ENCODE measurements at places on chromosomes 3 and 15.

DNA sequence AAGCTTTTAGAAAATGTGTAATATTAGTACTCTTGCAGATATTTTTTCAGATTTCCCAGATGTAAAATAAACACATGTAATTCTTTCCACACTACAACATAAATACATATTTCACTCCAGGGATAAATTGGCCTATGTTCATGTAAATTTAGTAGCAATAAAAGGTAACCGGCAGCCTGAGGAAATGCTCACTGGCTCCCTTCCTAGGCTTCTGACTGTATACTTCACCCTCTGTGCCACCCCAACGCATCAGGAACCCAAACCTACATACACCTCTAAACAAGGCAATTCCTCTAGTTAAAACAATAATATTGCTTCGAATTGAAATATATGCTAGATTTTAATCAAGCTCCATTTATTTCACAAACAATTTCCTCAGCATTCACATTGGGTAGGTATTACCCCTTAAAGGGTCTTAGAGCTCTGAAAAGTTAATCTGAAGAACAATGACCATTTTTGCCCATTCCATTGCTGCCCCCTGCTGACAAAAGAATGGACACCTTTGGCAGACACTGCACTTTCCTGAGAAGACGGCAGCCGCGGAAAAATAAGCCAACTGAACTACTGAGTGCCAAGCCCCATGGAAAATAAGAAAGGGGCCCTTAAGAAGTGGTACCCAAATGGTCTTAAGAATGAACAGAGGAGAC, 212.5 kb downstream of the OSBPL10 start:
- peak; percentile 66 for DNase-seq

GRCh38 chr3:111859061-111859973, at the start of gene PHLDB2:
TSS of gene PHLDB2 (plus strand) at chr3:111859265. CDS start at chr3:111884078, 24,813 bp downstream.
- peak; percentile 96 for DNase-seq

DNA sequence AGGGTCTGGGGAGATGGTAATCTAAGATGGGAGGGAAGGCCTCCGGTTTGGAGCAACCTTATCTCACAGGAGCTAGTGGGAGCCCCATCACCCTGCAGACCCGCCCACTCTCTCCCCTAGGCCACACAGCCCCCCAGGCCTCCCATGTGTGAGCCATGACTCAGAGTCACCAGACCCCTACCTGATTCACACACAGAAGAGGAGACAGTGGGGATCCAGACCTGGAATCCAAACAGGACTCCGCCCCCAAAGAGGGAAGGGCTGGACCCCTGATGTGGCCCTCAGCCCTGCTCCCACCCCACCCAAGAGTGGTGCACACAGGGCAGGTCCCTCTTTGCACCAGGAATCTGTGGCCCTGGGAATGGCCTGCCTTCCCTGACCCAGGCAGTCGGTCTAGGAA, 97.4 kb downstream of the ADCY5 start:
- no peak for DNase-seq

DNA sequence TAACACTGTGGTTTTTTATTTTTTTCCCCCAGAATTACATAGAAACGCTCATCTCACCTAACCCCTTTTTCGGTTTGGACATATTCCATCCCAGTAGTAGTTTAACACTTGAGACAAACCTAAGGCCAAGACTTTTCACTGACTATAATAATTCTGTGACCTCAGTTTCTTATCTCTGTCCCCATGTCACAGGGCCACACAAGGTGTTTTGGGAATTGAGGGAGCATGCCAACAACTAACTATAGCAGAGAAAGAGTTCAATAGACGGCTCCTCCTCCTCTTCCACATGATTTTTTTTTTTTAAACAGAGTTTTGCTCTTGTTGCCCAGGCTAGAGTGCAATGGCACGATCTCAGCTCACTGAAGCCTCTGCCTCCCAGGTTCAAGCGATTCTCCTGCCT, 27.4 kb upstream of the GHSR start:
- DNase-seq = no peak

GRCh38 chr15:68875377-68876116, 54.8 kb upstream of the SPESP1 start:
- DNase-seq = peak; percentile 87

- peak; percentile 46 for DNase-seq
Observed at GRCh38 chr3:155443815-155444214, 150.3 kb upstream of the STRIT1 start.

GRCh38 chr15:24772686-24773373, 97.3 kb downstream of the NPAP1 start:
- DNase-seq = peak; percentile 83

- DNase-seq = no peak
Observed at GRCh38 chr3:159326998-159327397, 525.1 kb downstream of the MFSD1 start.

DNA sequence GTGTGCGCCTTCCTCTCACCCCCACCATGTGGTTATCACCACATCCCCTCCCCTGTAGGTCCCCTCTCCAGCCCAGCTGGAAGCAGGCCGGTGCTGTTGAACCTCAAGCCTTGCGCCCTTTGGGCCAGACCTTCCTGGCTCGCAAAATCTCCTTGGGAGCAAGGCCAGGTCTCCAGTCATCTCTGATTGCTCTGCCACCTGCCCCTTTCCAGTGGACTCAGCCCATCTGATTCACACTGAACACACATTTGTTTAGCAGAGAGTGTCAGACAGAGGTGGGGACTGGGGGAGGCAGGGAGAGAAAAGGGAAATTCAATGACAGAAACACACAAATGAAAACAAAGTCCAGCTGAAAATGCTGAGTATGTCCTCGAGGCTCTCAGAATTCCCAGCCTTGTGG, 119.4 kb downstream of the TPRA1 start:
- peak; percentile 30 for DNase-seq

DNA sequence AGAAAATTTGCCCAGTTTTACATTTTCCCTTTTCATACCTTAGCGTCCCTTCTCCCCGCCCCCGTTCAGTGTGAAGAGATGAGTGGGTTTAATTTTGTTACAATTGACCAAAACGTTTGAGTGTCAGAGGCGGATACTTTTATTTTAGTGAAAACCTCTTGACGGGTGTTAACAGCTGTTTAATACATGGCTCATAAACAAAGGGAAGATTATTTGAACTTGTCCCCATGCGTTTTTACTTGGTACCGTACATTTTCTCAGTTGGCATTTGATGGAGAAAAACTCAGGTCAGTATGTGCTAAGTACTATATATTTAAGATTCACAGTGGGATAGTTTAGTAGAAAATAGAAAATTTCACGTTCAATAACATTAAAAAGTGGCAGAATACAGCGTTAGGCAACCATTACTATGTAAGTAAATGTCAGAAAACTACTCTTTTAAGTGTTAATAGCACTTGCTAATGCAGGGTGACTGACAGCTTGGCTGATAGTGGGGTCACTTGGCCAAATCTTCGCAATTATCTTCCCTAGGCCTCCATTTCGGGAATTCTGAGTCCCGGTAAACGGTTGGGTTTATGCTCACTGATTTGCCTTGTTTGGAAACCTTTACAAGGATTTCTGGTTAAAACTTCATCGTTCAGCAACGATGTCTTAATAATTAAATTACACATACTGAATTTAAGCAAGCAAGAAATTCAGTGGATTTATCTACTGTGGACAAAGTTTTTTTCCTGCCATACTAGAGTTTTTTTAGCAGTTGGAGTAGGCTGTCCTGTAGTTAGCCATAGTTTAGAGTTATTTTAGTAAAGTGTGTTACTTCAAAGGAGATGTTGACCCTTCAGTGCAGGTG, 4.8 kb downstream of the CHD2 start:
- no peak for DNase-seq

DNA sequence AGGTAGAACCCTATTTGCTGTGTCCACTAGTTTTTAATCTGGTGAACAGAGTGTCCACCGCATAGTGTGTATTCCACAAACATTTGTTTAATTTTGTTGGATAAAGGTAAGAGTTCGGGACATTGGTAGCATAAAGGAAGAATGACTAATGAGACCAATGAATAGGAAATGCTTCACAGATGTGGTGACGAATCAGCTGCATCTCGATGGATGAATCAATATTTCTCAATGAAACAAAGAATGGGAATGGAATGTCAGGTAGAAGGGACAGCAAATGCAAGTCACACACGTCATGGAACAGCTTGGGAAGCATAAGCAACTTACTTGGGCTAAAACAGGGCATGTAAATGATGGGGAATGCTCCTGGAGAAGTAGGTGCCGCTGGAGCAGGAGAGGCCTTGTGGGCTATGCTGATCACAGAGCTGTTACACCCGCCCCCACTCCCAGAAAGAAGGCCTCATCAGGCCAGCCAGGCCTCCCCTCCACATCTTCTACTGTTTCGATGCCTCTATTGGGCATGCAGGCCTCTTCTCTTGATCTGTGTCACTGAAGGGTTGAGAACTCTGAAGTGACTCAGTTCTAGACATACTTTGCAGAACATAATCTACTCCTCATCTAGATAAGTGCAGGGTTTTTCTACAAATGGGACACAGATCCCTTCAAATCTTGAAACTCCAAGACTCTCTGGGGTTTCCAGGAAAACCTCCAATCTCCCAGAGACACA, 120.0 kb upstream of the GADL1 start:
- DNase-seq = peak; percentile 3

GRCh38 chr3:58492494-58492905, 604 bp downstream of the KCTD6 start:
- no peak for DNase-seq

- no peak for DNase-seq
Observed at GRCh38 chr3:190968616-190969015, 106.1 kb upstream of the GMNC start.

- DNase-seq = peak; percentile 53
Observed at GRCh38 chr3:98971169-98971681, 69.7 kb upstream of the DCBLD2 start.

GRCh38 chr3:189720736-189721417, 89.7 kb downstream of the TP63 start:
- no peak for DNase-seq

DNA sequence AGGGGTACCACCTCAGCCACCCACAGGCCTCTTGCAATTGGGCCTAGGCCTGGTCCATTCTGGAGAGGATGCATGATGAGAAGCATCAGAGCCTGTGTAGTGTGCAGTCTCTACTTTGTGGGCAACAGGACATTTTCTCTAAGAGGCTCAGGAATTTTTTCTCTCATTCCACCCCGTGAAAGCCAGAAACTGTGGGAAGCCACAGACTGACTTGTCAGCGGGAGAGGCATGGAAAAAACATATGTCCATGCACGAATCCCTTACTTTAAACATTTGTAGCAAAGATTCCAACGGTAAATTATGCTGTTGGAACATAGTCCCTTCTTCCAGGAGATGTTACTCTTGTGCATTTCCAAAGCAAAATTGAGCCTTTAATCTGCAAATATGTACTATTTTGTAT, 196.5 kb downstream of the KLHL25 start:
- no peak for DNase-seq

- DNase-seq = no peak
Observed at GRCh38 chr3:183541738-183542137, 13.8 kb downstream of the KLHL6 start.
